Bronchial smooth muscle cell (primary cell): ENCODE measurements at places on chromosomes 5 and 9. TPM values are rescaled to one million over a fixed set of nuclear protein-coding genes. Genes with fewer than 3 reads are reported as not detected.

Gene FOXD4L3
- total RNA-seq, result not detected in 2 replicates

Gene CCDC171
- 4.4 and 5.7 TPM in 2 replicates for total RNA-seq

Gene GFPT2
- total RNA-seq, result 63.4 and 66.5 TPM in 2 replicates

Gene ZNF462
- 12.8 and 14.0 TPM in 2 replicates for total RNA-seq

Gene GFI1B
- total RNA-seq, result not detected in 2 replicates

Gene EGFL7
- total RNA-seq, result 6.1 and 8.7 TPM in 2 replicates

Gene STC2
- total RNA-seq, result 315 and 727 TPM in 2 replicates

Gene ARID3C
- total RNA-seq, result not detected in 2 replicates

Gene JAKMIP2
- total RNA-seq, result 0.94 and 1.3 TPM in 2 replicates
